ENCODE measurements at places on chromosomes 12 and 14.
A peak's percentile ranks its signal among the peaks of the same experiment; 100 is the strongest.

DNA sequence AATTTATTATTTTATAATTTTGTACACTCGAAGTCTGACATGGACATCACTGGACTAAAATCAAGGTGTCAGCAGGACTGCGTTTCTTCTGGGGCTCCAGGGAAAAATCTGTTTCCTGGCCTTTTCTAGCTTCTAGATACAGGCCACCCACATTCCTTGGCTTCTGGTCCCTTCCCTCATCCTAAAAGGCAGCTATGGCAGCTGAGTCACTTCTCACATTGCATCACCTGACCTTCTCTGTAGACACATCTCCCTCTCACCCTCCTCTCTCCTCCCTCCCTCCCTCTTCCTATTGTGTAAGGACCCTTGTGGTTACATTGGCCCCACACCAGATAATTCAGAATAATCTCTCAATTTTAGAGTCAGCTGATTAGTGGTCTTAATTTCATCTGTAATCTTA lies 92.4 kb downstream of the RPS6KA5 start:
- DNase-seq = no peak

DNA sequence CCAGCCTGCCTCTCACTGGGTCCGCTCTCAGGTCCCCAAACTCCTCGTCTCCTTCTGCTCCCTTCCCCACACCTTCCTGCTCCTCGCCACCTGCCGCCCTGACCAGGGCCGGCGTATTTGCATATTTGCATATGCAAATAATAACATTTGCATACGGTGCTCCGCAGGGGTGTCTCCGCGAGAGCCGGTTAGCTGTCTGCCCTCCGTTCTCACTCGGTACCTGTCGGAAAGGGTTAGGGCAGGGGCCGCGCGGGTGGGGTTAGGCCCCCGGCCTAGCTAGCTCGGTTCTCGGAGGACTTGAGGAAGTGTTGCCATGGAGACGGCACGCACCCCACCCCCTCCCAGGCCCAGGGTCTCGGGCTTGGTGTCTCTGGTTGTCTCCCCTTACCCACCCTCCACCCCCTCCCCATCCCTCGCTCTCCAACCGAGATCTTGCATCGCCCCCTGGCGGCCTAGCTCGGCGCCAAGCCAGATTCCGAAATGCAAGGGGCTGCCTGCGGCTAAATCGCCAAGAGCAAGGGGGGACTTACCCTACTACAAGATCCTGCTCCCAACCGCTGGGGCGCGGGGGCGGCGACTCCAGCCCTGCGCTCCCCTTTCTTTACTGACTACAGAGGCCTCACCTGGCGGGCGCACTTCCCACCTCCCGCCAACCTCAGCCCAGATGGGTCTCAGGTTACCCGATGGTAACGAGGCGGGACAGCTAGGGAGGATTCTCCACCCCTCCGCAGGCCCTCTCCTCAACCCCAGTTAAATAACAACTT lies 8.1 kb downstream of the STAC3 start:
- peak; percentile 85 for DNase-seq

GRCh38 chr14:99581374-99581773 lies 22.6 kb downstream of the CCDC85C start:
- no peak for DNase-seq

- DNase-seq = no peak
These were observed 29.4 kb upstream of the FBRSL1 start for GRCh38 chr12:132460571-132460970.

DNA sequence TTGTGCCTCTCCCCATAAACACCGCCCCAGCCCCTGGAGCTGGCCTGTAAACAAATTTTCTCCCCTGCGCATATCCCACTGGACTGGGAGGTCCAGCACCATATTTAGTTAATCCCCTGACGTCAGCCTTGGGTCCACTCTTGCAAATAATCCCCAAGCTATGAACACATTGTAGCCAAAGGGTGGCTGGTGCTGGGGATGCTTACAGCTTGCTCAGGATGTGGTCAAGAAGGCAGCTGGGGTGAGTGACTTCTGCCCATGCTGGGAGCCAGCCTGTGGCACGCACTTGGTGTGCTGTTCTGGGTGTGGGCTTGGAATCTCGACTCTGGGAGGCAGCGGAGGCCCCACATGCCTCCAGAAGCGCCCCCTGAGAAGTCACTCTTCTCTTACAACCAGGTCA lies 32.1 kb downstream of the CMKLR1 start:
- no peak for DNase-seq

Data from NCI-H1694 (cell line).